Activated T-cell treated with anti-CD3 and anti-CD28 coated beads, Interleukin-2, amount 50 U/mL, for 24 hours (primary cell): ENCODE measurements at places on chromosomes 16 and 17.

- no peak for DNase-seq
These were observed 4.3 kb downstream of the CAMKK1 start for GRCh38 chr17:3888343-3889171.

DNA sequence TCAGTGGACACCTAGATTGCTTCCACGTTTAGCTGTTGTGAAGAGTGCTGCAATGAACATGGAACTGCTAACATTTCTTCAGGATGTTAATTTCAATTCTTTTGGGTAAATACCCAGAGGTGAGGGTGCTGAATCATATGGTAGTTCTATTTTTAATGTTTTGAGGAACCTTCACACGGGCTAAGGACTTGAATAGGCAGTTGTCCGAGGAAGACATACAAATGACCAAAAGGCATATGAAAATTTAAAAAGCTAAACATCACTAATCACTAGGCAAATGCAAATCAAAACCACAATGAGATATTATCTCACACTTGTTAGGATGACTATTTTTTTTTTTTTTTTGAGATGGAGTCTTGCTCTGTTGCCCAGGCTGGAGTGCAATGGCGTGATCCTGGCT, 173.3 kb downstream of the PRKCB start:
- DNase-seq, result no peak

DNA sequence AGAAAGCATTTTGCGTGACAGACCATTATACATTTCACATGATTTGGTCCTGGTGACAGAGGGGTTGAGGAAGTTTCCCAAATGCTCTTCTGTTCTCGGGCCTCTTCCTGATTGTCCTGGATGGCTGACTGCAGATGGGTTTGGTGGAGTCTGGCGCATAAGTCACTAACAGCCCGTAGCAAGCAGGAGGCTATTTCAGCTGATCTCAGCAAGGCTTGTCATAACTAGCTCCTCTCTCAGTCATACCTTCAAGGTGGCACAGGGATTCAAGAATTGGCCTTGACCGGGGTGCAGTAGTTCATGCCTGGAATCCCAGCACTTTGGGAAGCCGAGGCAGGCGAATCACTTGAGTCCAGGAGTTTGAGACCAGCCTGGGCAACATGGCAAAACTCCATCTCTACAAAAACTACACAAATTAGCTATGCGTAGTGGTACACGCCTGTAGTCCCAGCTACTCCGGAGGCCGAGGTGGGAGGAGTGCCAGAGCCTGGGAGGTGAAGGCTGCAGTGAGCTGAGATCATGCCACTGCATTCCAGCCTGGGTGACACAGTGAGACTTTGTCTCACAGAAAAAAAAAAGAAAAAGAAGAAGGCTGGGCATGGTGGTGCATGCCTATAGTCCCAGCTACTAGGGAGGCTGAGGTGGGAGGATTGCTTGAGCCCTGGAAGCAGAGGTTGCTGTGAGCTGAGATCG, 68.9 kb upstream of the HAS3 start:
- DNase-seq, result no peak

- no peak for DNase-seq
These were observed 68.5 kb upstream of the CDH5 start for GRCh38 chr16:66298006-66298405.

DNA sequence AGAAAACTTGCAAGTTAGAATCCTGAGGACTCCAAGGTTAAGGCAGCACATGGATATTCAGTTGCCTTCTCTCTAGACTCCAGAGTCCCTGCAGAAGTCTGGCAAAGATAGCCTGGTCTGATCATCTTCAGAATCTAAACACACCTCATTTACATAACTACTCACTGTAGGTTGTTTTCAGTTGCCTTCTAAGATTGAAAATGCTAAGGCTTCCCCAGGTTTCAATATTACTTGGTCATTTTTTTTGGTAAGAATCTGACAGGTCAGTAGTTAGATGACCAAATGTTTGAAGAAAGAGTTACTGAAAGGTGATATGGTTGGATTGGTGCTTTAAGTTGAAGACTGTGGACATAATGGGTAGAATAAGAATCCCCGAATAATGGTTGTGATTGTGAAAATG, 205.4 kb upstream of the KCNJ16 start:
- DNase-seq, result no peak

DNA sequence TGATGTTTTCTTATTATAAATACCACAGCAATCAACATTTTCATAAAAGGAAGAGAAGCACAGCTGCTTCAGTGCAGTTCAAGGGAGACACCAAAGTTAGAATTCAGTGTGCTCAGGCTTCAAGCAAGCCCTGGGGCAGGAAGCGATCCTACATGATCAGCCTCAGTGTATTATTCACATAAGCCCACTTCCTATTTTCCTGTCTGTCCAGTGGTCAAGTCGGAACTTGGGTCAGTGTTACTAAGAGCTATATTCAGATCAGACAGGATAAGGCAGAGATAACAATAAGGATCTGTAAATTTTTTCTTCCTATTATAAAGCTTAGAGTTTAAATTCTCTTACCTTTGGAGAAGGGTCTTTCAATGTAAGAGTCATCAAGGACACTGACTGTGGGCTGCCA, 12.9 kb downstream of the HEATR6 start:
- no peak for DNase-seq

DNA sequence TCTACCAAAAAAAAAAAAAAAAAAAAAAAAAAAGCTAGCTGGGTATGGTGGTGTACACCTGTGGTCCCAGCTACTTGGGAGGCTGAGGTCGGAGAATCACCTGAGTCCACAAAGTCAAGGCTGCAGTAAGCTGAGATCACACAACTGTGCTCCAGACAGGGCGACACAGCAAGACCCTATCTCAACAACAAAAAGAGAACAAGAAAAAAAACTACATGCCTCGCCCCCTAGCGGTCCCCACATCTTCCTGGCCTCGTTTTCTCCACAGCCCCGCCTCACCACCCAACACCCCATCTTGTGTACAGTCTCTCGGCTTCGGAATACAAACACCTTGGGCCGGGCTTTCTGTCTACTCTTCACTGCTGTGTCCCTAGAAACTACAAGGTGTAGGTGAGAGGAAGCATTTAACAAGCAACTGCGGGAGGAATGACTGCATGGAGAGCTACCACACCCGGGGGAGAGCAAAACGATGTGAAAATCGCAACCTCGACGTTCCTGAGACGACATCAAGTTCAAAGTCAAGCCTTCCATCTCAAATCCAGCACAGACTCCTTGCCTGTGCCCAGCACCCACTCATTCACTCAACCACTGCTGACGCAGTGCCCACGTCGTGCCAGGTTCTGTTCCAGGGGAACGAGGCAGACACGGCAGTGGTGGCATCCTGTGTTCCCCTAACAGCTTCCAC, 9.0 kb downstream of the NTAN1 start:
- no peak for DNase-seq

DNA sequence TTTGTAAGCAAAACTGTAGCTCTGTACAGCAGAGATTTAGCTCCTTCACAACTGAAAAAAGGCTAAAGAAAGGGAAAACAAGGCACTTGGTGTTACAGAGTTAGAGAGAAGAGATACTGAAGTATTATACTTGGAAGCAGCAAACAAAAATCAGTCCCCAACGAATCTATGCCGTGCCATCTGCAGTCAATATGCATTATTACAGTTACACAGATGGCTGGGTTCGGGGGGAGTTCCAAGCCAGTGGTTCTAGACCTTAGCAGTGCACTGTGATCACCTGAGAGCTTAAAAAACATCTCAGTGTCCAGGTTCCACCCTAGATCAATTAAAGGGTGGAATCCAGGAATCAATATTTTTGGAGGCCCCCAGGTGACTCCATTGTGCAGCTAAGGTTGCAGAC, 489.9 kb downstream of the SHISA9 start:
- no peak for DNase-seq

DNA sequence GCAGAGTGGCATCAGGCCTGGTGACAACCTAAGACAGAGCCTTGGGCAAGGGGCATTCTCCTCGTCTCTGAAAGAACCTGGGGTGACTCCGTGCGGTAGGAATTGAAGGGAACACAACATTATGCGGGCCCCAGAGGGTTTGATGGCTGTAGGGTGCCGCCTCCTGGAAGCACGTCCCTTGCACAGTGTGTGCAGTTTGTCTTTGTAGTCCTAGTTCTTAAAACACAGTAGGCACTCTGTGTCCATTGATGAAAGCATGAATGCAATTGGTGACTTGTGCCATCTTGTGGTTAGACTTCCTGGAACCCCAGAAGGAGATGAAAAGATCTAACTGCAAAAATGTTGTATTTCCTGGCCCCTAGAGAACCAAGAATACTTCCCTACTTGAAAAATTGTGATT, 279.8 kb downstream of the UTP18 start:
- no peak for DNase-seq

GRCh38 chr17:17152385-17152784, 53.7 kb downstream of the PLD6 start:
- DNase-seq, result no peak

GRCh38 chr17:61458421-61459141, 6.4 kb downstream of the TBX4 start:
- DNase-seq, result peak; percentile 23

- no peak for DNase-seq
These were observed 10.0 kb downstream of the HERPUD1 start for GRCh38 chr16:56941856-56942331.

DNA sequence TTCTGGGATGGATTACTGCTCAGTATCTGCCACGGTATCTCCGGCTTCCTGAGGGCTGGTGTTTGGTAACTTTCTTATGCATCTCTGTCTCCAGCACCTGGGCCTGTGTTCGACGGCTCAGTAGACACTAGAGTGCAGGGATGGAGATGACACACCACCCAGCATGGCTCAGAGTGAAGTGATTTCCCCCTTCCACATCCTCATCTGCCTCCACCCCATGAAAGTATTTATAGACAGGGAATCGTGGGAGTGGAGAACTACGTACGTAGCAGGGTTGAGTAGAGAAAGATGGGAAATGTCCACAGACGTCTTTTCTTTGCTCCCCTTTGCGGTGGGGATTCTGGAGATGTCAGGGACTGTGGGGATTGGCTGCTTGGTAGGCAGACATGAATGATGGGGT, 11.8 kb upstream of the SLC25A19 start:
- no peak for DNase-seq

DNA sequence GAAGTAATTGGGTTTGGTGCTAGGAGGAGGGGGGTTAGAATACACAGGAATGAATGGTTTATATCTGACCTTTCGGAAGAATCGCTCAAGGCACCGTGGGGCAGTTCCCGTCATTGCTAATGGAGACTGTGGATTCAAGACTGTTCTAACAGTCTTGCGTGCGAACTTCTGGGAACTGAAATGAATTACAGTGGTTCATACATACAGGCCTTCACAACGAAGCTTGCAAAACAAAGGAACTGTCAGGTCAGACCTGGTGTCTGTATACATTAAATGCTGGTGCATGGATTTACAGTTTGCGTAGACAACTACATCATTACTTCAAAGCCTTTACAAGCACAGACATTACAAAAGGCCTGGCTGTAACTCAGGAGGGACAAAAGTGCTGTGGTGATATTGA, 983.9 kb downstream of the CDH11 start:
- no peak for DNase-seq

DNA sequence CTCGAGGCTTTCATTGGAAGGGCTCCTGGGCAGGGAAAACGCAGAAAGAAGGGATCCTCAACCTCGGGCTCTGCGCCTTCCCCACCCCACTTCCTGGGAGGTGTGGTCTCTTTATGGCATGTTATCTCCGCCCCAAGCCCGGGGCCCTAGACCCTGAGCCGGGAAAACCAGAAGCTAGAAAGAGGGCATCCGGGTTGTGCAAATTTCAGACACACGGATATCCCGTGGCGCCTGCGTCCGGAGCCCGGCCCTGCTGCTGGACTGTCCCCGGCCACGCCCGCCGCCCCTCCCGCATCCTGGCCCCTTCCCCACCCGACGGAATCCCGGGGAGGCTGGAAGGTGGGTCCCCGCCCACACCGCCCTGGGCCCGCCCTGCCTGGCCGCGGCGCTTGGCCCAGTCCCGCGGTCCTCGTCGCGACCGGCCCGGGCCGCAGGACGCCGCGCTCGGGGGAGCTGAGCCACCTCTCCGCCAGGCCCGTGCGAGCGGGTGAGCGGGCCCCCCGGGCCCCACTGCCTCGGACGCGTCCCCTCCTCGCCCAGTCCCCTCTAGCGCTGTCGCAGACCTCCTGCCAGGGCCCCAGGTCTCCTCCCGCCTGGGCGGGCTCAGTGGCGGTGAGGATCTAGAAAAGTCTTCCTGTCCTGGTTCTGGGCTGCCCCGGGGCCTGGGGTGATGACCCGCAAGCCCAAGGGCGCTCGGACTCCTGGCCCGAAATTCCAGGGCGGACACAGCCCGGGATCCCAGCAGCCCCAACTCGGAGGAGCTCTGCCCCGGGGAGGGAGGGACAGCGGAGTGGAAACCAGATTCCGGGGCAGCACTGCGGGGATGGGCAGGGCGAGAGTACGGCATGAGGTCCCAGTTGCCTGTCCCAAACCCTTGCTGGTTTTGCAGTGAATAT, at the start of gene SLC16A5:
SLC16A5 (plus strand) TSS at position 397 of the 896 bp plus-strand sequence. CDS start 5,683 bp downstream, outside the sequence.
- peak; percentile 75 for DNase-seq

GRCh38 chr17:4897198-4897687, 2.1 kb upstream of the C17orf107 start:
- DNase-seq, result no peak

GRCh38 chr16:7650431-7650830, 317.8 kb downstream of the RBFOX1 start:
- DNase-seq, result no peak
